SHP77 treated with DMSO at 0.1 percent for 48 hours (cell line): ENCODE measurements at places on chromosomes 13 and 19.

DNA sequence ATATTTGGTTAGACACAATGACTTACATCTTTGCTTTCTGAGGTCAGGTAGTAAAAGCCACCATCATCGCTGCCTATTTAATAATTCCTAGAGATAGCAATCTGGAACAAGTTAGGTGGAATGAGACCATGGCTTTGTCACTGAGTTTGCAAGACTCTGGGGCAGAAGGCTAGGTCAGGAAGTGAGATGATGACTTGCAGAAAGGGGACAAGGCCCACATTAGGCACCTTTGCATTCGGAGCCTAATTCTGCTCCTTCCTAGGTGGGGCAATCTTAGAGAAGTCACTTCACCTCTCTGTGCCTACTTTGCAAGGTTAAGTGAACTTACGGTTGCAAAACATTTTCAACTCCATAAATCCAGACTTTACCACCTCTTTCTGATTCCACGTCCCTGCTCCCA, 10.3 kb downstream of the EDDM13 start:
- no peak for DNase-seq

GRCh38 chr19:397321-397720, 11.6 kb downstream of the C2CD4C start:
- no peak for DNase-seq

DNA sequence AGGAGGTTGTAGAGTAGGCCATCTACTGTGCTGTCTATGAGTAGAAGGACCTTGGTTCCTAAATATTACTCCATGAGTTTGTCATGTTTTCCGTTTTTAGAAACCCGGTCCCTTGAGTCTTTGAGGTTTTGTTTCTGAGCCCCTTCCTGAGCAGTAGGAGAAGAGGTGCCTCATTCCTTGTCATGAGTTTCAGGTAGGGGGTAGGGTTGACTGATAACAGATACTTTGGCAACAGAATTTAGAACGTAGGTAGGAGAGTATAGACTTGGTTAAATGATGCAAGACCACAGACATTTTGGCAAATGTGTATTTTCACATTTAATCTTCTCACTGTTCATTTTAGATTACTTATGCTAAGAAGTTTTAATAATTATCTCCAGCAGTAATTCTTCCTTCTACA, 24.6 kb downstream of the LMO7 start:
- no peak for DNase-seq

GRCh38 chr19:2271234-2272103, 10.5 kb downstream of the PEAK3 start:
- no peak for DNase-seq

DNA sequence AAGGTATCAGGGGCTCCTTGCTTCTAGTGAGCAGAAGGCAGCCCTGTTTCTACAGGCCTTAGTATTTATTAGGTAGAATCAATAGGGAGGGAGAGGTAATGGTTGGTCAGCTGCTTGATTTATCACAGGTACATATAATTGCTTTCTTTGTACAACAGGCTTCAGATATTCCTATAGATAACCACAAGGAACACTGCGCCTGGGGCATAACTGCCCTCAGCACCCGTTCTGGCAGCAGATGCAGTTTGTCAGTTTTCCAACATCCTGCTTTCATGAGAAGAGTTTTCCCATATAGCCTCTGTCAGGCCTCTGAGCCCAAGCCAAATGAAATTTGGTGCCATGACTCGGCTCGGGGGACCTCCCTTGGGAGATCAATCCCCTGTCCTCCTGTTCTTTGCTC, 12.4 kb upstream of the ZNF486 start:
- DNase-seq = no peak

DNA sequence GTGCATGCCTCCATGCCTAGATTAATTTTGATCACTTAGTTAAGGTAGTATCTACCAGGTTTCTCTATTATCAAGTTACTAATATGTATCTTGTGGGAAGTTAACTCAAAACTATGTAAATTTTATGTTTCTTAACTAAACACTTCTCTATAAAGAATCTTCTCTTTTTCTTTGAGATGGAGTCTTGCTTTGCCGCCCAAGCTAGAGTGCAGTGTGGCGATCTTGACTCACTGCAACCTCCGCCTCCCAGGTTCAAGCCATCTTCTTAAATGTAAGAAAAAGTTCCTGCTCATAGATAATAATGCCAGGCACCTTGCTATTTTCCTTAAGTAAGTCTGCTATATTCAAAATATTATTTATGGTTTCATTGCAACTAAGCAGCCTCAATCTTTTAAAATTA, 58.4 kb downstream of the ELF1 start:
- no peak for DNase-seq

DNA sequence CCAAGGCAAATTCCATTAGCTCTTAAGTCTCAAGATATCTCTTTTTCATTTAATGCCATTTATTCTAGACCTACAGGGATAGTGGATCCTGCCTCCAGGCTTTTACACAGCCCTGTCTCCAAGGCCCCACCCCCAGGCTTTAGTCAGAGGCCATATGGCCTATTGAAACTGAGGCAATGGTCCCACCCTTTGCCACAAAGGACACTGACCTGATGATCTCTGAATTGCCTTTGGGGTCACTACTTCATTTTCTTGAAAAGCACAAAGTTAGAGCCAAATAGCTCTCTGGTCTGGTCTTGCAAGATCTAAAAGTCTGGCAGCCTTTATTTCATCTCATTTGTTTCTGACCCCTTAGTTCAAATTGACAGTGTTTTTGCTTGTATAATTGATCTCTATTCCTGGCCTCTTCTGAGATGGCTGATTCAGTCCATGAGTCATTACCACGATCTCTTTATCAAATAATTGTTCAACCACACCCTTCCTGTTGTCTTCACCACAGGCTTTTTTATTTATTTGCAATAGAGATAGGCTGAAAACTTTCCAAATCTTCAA, 209.8 kb downstream of the FGF14 start:
- no peak for DNase-seq

GRCh38 chr13:63731896-63732295, 2316.2 kb upstream of the PCDH20 start:
- DNase-seq = no peak

- no peak for DNase-seq
Measured at GRCh38 chr19:35260694-35261304, 8.0 kb upstream of the USF2 start.

DNA sequence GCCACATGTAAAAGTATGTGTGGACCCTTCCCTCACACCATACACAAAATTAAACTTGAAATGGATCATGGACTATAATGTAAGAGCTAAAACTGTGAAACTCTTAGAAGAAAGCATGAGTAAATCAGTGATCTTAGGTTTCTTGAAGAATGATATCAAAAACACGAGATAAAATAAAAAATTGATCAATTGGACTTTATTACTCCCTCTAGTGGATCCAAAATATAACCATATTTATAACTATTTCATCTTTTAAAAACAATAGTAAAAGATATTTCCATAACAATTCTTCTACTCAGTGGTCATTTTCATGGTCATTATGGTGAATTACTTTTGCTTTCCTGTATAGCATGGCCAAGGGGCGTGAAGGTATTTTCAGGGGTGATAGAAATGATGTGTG, 174.6 kb upstream of the LSM14A start:
- DNase-seq = no peak

- DNase-seq = no peak
Measured at GRCh38 chr19:13014101-13014920, 19.0 kb downstream of the NFIX start.

- no peak for DNase-seq
Measured at GRCh38 chr19:55647732-55648584, at the start of gene CCDC106. CCDC106 (plus strand) TSS chr19:55648212; CDS start chr19:55649047, 835 bp downstream.

DNA sequence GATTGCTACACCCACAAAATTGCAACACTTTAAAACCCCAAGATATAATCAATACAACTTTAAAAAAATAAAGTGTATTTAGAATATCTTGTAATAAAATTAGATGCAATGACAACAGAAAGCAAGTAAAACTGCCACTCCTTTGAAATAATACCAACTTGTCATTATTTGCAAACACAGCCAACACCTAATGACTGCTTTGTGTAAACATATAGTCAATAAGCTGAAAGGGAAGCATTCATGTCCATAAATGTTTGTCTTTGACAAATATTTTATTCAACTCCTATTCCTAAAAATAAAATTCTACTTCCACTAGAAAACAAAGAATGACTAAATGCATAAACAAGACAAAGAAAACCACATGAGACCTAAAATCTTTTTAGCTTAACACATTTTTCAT, 6.6 kb downstream of the SMAD9 start:
- no peak for DNase-seq

DNA sequence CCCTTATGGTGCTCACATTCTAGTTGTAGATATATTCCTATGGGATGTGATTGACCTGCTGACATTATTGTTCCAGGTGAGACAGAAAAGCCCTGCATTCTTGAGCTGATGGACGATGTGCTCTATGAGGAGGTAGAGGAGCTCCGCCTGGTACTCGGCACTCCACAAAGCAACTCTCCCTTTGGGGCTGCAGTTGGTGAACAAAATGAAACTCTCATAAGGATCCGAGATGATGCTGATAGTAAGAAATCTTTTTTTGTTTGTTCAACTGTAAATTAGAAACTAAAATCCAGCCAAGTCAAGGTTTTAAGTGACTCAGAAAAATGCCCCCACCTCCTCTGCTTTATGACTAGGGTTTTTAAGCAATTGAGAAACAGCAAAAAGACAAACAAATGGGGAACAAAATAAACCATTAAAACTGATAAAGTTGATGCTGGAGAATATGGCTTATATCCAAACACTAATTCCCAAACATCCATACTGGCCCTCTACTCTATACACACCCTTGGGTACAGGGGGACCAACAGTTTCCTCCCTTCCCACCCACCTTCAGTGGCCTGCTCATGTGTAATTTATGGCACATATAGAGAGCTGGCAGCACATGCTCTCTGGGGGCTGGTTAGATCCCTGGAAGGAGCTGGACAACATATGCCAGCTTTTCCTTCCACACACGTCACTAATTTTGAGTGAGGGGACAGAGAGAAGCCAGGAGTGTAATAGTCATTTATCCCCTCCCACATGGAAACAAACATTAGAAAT, 139.6 kb downstream of the STOML3 start:
- no peak for DNase-seq

GRCh38 chr13:78978381-78978998, 319.5 kb upstream of the OBI1 start:
- peak; percentile 41 for DNase-seq

DNA sequence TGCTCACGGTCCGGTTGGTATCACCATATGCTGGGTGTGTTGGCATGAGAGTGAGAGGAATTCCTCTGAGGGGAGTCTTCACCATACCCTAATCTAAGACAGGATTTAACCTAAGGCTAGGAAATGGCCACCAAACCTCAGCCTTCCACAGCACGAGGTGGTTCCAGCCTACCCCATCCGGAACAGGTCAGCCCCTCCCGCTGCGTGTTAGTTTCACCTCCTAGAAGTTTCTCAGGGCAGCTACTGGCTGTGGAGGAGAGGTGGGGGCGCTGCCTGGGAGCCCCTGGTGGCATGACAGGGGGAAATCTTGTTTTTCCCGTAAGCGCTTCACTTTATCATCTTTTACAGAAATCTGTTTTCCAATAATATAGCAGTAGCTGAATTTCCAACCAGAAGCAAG, 55.1 kb downstream of the RGCC start:
- DNase-seq = no peak

GRCh38 chr13:20702530-20702914, 977 bp upstream of the IL17D start:
- no peak for DNase-seq

GRCh38 chr13:35791184-35791851, 314.8 kb upstream of the MAB21L1 start:
- DNase-seq = no peak

- no peak for DNase-seq
Measured at GRCh38 chr19:3771000-3771905, 775 bp downstream of the RAX2 start.

DNA sequence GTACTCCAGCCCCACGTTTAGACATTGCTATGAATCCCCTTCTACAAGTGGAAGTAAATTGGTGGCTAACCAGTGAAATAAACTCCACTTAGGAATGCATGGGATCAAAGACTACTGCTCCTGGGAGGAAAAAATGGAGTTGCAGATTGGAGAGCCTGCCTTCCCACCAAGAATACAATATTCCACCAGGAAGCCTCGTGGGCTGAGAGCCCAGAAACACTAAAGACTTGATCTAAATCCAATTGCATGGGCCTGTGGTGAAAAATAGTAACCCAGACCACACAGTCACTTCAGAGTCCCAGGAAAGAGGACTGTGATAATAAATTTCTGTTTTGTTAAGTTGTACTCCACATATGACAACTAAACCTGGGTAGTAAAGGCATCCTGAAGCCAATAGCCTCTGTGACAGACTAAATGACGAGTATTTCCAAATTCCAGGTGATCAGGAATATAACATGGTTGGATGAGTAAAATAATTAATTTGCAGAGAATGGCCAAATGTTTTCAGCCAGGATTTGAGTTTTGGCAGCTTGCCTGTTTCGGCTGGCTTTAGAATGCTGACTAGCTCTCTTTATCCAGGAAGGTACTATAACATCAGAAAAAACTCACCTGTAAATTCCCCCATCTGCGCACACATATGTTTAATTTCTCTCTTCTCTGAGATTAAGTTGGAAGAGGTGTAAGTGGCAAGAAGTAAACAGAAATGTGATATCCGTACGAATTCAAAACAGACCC, 480.3 kb downstream of the LIG4 start:
- DNase-seq = no peak
